HS-5 (cell line): ENCODE measurements at places on chromosomes 4 and X.

GRCh38 chrX:24231131-24231540 is 81.6 kb downstream of the ZFX start:
- no peak for DNase-seq

- no peak for DNase-seq
These were observed 1.1 kb upstream of the SMARCA1 start for GRCh38 chrX:129524250-129524850.

- DNase-seq = no peak
These were observed 174.5 kb upstream of the C1QTNF7 start for GRCh38 chr4:15253349-15253748.

DNA sequence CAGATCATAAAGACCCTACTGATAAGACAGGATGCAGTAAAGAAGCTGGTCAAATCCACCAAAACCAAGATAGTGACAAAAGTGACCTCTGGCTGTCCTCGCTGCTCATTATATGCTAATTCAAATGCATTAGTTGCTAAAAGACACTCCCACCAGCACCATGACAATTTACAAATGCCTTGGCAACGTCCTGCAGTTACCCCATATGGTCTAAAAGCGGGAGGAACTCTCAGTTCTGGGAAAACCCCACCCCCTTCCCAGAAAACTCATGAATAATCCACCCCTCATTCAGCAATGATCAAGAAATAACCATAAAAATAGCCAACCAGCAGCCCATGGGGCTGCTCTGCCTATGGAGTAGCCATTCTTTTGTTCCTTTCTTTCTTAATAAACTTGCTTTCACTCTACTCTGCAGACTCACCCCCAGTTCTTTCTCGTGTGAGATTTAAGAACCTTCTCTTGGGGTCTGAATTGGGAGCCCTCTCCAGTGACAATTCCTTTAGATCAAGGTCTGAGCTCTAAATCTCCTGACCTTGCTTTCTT is 217.1 kb upstream of the STS start:
- DNase-seq = no peak

- DNase-seq = peak; percentile 88
These were observed at the start of gene CBR4 for GRCh38 chr4:169010125-169011023. Gene CBR4, minus strand, starts transcription at chr4:169010255. Its CDS starts 166 bp downstream, at chr4:169010089.

GRCh38 chrX:72238183-72238582 is 644 bp downstream of the ERCC6L start:
- no peak for DNase-seq

- no peak for DNase-seq
These were observed 138.9 kb upstream of the GIMD1 start for GRCh38 chr4:106507440-106507839.

GRCh38 chr4:74085669-74086068 is 13.3 kb downstream of the CXCL2 start:
- no peak for DNase-seq

DNA sequence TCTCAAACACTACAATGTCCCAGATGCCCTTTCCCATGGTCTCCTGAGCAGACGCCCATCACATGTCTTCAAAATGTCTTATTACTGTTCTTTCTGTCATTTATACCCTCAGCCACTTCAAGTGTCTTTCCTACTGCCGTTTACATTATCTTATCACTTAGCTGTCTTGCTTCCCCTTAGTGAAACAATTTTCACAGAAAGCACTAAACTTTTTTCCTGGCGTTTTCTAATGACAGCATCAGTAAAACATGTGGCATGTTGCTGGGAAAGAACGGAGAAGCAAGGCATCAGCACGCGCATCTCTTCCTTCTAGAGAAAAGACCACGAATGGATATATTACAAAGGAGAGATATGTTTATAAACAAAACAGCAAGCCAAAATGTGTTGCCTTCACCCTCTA is 189.7 kb upstream of the SLIT2 start:
- DNase-seq = no peak

GRCh38 chr4:164770010-164770724 is 16.2 kb downstream of the SMIM31 start:
- DNase-seq = no peak

DNA sequence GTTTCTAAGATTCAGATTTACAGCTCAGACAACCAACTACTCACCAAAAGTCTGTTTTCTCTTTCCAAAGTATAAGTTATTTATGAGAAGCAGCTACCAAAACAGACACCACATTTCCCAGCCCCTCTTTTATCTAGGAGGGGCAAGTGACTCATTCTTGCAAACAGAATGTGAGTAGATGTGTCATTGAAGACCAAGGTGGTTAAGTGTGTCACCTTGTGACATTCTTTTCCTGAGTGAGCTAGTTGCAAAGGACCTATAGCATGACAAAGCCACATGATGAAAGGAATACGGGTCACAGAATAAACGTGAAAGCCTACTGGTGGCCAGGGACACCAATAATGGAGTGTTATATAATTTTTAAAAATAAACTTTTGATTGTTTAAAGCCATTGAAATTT is 50.0 kb downstream of the SLC7A11 start:
- peak; percentile 11 for DNase-seq

DNA sequence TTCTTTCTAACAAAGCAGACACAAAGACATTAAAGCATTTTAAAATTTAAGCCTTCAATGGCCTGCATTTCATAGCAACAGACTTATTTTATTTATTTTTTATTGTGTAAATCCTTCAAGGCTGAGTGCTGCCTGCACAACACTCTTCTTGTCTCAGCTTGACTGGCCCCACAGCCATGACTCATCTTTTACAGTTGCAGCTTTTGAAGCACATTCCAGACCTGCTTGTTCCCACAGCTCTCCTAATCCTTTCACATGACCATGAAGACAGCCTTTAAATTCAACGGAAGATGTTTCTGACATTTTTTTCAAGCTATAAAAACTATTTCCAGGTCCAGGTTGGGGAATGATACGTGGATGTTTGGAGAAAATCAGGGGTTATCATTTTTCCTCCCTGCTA is 276.9 kb upstream of the TACR3 start:
- DNase-seq = peak; percentile 68

DNA sequence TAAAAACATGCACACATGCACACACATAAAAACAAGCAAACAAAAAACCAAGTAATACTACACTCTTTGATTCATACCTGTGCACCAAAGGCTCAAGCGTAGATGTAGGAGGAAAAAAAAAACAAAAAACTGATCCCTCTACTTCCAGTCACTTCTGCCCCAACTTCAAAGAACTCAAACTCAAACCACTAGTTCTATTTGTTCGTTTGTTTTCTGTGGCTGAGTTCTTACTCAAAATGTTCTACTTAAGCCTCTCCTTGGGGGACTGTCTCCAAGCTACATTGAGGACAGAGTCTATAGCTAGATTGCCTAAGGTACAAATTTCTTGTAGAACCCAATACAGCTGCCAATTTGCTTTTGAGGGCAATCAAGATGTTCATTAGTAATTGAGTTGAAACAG is 171.0 kb upstream of the ATOH1 start:
- DNase-seq = no peak

DNA sequence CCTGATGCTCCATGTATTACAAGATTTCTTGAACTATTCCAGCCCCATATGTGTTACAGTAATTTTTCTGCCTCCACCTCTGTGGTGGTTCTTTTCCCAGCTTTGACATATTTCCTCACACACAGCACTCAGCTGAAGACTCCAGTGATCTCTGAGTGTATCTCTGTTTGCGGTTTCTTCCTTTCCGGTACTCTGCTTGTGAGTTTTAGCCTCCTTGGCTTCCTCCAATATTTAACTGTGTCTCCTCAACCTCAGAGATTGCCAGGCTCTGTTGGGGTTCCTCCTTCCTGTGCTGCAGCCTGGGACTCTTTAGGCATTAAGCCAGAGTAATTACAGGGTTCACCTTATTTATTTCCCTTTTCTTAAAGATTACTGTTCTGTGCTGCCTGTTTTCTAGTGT is 73.2 kb downstream of the NFKB1 start:
- DNase-seq = no peak

DNA sequence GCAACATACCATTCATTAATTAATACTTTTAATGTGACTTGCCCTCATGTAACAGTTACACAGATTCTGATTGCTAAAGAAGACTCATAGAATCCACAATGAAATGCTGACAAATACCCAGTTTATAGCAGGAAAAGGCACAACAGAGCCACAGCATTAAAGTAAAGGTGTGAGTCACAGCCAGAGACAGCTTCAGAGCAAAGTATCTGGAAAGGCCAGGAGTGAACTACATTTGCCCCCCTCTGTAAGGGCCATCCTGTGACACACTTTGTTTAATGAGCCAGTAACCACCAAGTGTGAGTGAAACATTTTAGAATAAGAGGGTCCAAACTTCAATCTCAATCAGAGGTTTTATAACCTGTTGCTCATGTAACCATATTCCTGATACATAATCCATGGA is 133.8 kb upstream of the TACR3 start:
- no peak for DNase-seq

GRCh38 chr4:54077812-54078211 is 13.4 kb upstream of the CHIC2 start:
- peak; percentile 52 for DNase-seq
